Posterior vena cava (tissue), 2 donors: ENCODE measurements at places on chromosomes 12 and 14. TPM values are rescaled to one million over a fixed set of nuclear protein-coding genes. Genes with fewer than 3 reads are reported as not detected.
A peak's percentile ranks its signal among the peaks of the same experiment; 100 is the strongest.

The CIDEB gene
- 10.1 TPM for total RNA-seq

The GPR84 gene
- 2.5 TPM for total RNA-seq

The VWF gene
- total RNA-seq, result 366 TPM

The SSTR1 gene
- total RNA-seq, result 0.74 TPM

The ASIC1 gene
- 4.2 TPM for total RNA-seq

The MGP gene
- 5,579 TPM for total RNA-seq

GRCh38 chr12:7514416-7514815 lies 10.8 kb upstream of the CD163 start:
- no peak for DNase-seq

- DNase-seq, result no peak
Observed at GRCh38 chr14:101836135-101836534, 74.6 kb downstream of the PPP2R5C start.

- DNase-seq, result no peak
Observed at GRCh38 chr14:21917699-21918436, 244.2 kb upstream of the OR4E1 start.

- no peak for DNase-seq
Observed at GRCh38 chr14:60905923-60906322, 75.0 kb downstream of the TRMT5 start.

DNA sequence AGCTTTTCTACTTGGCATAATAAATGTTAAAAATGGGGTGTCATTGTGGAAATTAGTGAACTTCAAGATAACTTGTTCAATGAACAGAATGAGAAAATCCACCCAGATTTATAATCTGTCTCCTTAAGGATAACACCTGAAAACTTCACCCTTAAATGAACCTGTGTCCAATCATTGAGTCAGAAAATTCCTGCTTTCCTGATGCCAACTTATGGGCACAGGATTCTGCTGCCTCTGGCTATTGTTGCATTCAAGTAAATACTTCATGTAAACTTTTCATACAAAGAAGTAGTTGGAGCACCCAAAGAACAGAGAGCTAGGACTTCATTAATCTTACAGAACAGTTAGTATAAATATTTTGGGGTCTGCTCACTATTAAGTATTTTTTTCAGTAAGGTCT lies 98.9 kb upstream of the PLEKHA5 start:
- no peak for DNase-seq

DNA sequence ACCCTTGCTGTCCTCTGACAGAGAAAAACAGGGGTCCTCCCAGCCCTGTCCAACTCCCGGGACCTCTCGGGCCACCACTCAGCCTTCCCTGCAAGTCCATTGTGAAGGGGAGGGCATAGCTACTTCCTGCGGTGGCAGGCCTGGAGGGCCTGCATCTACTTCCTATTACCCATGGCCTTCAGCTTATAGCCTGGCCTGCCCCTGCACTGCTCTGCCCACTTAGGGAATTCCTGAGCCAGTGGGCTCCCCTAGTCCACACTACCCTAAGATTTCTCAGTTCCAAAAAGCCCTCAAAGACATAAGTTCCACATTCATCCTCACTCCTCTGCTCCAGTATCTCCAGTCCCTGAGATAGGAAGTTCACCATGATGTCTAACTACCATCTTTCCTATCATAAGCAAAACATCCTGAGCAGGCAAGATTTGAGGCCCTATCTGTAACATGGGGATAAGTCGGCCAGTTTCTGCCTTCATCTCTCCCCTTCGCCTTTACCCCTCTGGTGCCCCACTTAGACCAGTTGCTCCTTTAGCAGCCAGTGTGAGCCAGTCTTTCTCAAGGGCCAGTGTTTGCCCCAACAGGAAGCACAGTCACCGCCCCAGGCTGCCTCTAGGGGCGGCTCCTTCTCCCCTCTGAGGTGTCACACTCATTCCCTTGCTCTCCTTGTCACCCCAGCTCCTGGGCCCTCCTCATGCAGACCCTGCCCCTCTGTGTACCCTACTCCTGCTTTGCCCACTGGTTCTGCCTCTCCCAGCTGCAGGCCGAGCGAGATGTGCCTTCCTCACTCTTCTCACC lies 10.9 kb downstream of the HDAC7 start:
- DNase-seq, result no peak

DNA sequence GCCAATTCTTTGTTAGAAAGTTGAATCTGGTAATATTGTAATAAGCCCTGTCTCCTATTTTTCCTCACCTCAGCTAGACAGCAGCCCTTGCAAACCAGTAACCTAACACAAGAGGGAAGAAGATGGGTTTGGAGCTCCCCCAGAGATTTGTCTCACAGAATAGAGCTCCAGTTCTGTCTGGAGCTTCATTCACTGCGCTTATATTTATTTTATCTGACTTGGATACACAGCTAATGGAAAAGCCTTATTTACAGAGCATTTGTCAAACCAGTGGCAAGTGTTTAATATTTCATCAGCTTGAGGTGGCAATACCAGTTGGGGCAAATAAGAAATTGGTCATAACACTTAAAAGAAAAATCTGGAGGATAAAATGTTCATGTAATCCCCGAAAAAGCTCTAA lies 1094.0 kb downstream of the FSCB start:
- DNase-seq, result no peak

GRCh38 chr14:96797582-96798349 lies 584 bp downstream of the VRK1 start:
- peak; percentile 66 for DNase-seq

GRCh38 chr12:63362791-63363190 lies 211.8 kb upstream of the AVPR1A start:
- no peak for DNase-seq

- DNase-seq, result no peak
Observed at GRCh38 chr12:9971181-9971580, at the start of gene CLEC12A. Gene CLEC12A (plus strand): TSS chr12:9971409. CDS start chr12:9971597, 188 bp downstream.

DNA sequence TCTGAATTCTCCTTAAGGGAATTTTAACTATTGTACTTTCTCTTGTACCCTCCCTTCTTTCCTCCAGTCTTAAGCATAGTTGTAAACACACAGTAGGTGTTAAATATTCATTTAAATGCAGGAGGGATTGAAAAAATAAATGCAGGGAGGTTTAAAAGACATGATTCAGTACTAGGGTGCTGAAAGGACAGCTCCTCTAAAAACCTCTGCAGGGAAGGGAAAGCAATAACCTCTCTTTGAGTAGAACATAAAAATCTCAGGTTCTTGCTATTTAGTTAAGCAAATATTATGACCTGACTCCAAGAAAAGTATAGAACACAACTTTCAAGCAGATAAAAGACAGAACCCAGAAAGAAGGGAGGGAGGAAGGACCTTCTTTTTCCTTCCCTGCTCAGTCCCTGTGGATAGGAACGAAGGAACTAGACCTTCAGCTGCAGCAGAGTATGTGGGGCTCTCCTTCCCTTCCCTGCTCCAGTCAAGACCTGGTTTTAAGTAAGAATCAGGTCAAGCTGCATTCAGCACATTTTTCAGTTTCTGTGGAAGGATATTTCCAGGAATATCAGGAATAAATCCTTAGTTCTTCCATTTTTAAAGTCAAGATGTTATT lies 4.7 kb downstream of the MAP3K9 start:
- no peak for DNase-seq

GRCh38 chr12:121713793-121714192 lies 1.2 kb downstream of the TMEM120B start:
- DNase-seq, result no peak

DNA sequence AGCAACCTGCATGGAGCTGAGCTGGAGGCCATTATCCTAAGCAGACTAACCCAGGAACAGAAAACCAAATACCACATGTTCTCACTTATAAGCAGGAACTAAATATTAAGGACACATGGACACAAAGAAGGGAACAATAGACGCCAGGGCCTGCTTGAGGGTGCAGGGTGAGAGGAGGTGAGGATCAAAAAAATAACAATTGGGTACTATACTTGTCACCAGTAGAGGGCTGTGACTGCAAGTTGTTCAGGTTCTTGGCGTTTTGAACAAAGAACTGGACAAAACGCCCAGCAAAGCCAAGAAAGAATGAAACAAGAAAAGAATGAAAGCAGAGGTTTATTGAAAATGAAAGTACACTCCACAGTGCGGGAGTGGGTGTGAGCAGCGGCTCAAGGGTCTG lies 208.5 kb upstream of the NEDD1 start:
- no peak for DNase-seq

DNA sequence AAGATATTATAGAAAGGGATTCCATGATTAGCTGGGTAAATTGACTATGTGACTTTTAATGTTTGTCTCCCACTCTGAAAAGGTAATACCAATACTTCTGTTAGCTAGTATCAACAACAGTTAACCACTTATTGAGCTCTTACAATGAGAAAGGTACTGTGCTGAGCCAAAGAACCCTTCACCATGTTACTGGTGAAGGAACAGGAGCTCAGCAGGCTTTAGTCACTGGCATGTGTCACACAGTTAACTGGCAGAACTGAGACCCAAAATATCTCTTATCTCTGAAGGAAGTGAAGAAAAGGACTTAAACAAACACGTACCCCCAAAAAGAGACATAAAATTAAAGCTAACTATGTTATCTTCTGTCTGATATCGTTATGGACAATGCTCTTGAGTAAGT lies 170.6 kb downstream of the MED13L start:
- DNase-seq, result no peak

DNA sequence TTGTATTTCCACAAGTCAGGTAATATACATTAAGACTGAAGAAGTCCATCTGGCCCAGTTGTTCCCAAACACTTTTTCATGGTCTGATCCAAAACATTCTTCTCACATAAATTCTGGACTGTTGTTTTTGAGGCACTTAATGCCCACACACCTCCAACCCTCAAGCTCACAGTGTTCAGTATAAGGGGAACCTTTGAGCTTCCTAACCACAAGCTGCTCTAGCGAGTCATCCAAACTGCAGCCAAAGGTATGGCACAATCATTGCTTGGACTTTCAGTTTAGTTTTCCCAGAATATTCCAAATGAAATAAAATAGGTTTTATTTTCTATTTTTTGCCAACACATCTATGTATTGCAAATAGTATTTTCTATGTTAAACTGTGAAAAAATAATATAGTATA lies 103.0 kb downstream of the PUS7L start:
- no peak for DNase-seq

GRCh38 chr12:90978117-90978770 lies 23.3 kb upstream of the CCER1 start:
- DNase-seq, result no peak

- DNase-seq, result no peak
Observed at GRCh38 chr14:31326111-31326510, 94.2 kb downstream of the HEATR5A start.

DNA sequence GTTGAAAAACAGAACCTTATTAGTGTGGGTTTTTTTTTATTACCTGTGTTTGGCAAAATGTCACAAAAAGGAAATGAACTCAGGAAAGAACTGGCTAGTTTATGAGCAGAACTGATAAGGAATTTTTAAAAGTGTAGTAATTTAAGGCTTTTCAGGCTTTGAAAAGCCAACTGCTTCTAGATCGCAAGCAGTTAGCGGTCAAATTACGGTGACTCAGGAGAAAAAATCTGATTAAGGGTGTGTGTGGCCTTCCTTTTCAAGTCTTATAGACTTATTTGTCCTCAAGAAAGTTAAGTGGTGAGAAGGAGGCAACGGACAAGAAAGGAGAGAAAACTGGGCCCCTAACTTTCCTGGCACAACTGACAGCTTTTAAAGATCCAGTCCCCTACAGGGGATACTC lies 33.4 kb downstream of the PDZRN4 start:
- no peak for DNase-seq

DNA sequence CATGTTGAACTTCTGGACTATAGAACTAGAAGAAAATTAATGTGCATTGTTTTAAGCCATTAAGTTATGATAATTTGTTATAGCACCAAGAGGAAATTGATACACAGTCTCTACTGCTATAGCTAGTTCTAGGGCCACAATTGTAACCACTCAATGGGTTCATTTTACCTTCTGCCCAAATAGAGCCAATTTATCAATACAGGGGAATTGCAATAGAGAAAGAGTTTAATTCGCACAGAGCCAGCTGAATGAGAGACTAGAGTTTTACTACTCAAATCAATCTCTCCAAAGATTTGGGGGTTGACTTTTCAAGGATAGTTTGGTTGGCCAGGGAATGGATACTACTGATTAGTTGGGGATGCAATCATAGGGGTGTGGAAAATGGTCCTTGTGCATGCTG lies 31.9 kb upstream of the BICDL1 start:
- no peak for DNase-seq

DNA sequence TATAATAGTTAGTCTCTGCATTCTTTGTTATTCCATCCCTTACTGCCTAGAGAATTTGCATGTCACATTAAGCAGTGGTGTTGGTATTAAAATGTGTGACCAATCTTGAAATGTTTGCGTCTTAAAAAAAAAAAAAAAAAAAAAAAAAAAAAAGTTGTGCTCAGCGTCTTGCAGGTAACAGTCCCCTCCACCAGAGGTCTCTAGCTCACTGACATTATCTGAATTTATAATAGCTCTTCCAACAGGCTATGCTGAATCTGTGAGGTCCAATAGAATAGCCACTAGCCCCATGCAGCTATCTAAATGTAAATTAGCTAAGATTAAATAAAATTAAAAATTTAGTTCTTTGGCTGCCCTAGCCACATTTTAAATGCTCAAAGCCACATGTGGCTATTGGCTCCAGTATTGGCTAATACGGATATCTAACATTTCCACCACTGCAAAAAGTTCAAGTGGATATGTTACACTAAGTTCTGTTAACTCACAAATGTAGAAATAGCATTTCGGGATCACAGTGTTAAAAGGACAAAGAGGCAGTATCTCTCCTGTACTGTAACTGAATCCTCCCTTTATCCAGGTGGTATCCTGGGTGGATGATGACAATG lies 28.7 kb downstream of the NKX2-8 start:
- no peak for DNase-seq

DNA sequence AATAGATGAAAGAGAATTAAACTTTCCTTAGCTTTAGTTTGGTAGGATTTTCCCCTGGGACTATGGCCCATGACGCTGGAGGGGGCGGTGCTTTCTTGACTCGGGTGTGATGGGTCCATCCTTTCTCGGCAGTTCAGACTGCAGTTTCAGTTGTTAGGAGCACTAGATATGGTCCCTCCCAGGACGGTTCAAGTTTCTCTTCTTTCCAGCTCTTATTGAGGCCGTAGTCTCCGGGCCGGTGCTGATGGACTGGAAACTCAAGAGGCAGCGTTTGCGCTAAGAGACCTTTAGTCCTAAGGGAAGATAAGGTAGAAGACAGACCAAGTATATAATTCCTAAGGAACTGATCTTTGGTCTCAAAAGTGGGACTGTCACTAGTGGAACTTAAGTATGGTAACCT lies 111.2 kb downstream of the RIN3 start:
- no peak for DNase-seq

GRCh38 chr12:48045965-48046518 lies 41.8 kb upstream of the COL2A1 start:
- DNase-seq, result no peak

DNA sequence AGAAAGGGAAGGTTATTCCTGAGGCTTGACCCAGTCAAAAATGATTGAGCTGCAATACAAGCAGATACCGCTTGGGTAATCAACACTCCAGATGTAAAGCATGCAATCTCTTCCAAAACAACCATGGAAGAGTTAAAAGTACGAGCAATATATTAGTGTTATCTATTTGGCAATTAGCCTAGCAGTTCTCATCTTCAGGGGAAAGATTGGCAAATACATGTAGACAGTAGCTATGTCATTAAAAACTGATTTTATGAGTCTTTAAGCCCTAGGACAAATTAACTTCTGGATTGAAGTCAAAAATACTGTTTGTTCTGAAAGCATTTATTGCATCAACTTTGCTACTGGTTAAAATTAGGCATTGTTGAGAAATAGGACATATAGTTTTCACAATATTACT lies 9.3 kb upstream of the GYS2 start:
- DNase-seq, result no peak
